ENCODE measurements at places on chromosomes 16 and 17.

DNA sequence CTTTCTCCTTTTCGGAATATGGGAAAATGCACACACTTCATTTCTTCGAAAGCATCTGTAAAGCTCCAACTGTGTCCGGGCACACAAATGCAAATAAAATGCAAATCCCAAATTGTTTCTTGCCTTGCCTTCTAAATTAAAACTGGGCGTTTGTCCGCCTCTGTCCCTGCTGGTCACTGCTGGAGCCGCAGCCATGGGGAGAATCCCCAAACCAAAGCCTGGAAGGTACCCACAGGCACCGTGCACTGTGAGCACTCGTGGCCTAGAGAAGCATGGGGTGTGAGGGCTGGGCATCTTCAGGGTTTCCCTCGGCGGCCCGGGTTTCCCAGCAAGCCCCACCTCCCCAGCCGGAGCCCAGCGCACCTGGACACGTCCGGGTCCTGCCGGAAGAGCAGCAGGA is 2.9 kb downstream of the SLC47A2 start:
- no peak for DNase-seq

DNA sequence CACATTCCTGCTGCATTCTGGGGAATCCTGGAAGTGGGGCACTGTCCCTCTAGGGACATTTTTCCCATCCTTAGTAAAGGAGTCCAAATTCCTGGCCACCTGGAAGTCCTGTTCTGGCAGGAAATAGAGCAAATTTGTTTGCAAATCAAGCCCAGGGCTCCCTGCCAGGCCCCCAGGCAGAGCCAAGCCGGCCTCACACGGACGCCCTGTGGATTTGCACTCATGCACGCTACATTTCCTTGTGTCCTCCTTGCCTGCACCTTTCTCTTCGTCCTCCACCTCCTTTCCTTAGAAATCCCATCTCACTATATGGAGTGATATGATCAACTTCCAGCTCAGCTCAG is 7.0 kb upstream of the CALB2 start:
- DNase-seq: no peak

GRCh38 chr16:65828296-65828695 is 538.2 kb upstream of the CDH5 start:
- DNase-seq: no peak

DNA sequence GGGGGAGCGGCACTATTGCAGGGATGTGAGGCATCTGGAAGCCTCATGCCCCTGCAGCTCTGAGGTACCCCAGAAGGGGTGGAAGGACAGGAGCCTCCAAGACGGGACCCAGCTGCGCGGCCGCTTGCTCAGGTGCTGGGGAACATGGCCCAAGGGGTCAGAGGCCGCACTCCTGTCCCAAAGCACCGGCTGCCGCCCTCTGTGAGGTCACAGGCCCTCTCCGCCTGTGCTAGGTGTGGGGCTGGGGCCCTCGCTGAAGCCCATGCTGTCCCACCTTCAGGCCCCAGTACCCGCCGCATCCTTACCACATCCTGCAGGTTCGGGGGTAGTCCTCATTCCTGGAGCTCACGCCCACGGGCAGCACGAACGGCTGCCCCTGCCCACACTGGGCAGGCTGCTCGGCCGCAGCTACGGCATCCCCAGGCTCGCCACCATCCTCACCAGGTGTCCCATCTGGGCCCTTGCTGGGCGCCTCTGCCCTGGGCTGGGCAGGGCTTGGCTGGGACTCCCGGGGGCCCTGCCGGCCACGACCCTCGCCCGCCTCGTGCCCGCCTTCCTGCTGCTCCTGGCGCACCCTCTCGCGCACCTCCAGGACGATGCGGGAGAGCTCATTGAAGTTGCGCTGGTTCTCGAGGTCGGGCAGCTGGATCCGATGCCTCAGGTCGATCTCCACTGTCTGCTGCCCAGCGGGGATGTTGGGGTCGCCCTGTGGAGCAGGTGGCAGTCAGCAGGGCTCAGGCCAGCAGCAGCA is 16.6 kb upstream of the C16orf95 start:
- no peak for DNase-seq

- peak; percentile 70 for DNase-seq
Measured at GRCh38 chr17:60036796-60037677, 41.7 kb downstream of the HEATR6 start.

- DNase-seq: no peak
Measured at GRCh38 chr16:69904495-69905170, 46.5 kb upstream of the CLEC18A start.

GRCh38 chr16:84308120-84308519 is 13.4 kb downstream of the WFDC1 start:
- DNase-seq: no peak

DNA sequence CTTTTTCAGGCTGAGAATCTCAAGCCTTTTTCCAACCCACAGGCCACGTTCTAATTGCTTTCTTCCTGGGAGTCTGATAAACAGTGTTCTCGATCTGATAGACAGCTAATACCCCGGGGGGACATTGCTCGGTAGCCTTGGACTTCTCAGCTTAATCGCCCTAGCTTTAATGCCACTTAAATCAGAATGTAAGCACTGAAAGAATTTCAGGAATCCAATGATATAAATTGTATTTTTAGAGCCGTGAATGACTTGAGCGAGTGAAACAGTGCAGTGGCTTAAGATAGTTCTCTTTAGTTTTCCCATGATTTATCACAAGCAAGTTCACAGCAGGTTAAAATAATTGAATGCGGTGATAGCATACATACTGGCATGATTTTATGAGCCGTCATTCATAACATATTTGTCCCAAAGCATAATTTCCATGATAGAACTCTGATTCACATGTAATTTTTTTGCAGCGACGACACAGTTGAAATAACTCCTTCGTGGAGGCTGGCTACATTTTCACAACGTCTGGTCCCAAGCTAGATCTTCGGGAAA is 116.1 kb upstream of the MYOCD start:
- no peak for DNase-seq

GRCh38 chr16:35753559-35754390 is 2294.4 kb downstream of the TP53TG3F start:
- no peak for DNase-seq

- no peak for DNase-seq
Measured at GRCh38 chr17:29828676-29829284, 101.2 kb downstream of the SSH2 start.

GRCh38 chr16:24980077-24980793 is 34.9 kb downstream of the ARHGAP17 start:
- DNase-seq: no peak

DNA sequence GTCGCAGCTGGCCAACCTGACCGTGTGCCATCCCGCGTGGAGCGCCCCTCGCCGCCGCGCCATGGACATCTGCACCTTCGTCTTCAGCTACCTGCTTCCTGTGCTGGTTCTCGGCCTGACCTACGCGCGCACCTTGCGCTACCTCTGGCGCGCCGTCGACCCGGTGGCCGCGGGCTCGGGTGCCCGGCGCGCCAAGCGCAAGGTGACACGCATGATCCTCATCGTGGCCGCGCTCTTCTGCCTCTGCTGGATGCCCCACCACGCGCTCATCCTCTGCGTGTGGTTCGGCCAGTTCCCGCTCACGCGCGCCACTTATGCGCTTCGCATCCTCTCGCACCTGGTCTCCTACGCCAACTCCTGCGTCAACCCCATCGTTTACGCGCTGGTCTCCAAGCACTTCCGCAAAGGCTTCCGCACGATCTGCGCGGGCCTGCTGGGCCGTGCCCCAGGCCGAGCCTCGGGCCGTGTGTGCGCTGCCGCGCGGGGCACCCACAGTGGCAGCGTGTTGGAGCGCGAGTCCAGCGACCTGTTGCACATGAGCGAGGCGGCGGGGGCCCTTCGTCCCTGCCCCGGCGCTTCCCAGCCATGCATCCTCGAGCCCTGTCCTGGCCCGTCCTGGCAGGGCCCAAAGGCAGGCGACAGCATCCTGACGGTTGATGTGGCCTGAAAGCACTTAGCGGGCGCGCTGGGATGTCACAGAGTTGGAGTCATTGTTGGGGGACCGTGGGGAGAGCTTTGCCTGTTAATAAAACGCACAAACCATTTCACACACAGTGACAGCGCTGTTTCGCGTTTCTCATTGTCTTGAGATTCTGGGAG is 2.0 kb upstream of the ZACN start:
- no peak for DNase-seq

DNA sequence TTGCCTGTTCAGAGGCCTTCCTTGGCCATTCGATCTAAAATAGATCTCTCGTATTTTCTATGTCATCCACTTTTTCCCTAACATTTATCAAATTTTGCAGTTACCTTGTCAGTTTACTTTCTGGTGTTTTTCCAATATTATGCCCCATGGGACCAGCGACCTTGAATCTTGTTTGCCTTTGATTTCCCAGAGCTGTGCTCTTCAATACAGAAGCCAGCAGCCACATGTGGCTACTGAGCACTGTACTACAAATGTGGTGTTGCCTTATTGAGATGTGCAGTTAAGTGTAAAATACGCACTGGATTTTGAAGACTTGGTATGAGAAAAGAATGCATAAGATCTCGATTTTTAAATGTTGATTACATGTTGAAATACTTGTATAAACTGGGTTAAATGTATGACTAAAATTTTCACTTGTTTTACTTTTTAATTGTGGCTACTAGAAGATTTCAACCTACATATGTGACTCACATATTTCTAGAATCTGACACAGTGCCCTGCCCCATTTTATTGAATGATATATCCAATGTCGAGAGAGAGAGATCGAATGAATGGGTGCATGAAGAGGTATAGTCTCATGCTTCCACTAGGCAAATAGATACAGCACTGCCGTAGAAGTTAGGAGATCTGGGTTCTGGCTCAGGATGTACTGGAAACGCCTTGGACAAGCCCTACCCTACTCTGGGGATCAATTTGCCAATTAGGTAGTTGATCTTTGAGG is 824 bp upstream of the PSME3 start:
- peak; percentile 25 for DNase-seq

- DNase-seq: no peak
Measured at GRCh38 chr17:44915321-44915726, at the start of gene GFAP. GFAP (minus strand) TSS chr17:44915500; CDS start chr17:44915486, 14 bp downstream.

DNA sequence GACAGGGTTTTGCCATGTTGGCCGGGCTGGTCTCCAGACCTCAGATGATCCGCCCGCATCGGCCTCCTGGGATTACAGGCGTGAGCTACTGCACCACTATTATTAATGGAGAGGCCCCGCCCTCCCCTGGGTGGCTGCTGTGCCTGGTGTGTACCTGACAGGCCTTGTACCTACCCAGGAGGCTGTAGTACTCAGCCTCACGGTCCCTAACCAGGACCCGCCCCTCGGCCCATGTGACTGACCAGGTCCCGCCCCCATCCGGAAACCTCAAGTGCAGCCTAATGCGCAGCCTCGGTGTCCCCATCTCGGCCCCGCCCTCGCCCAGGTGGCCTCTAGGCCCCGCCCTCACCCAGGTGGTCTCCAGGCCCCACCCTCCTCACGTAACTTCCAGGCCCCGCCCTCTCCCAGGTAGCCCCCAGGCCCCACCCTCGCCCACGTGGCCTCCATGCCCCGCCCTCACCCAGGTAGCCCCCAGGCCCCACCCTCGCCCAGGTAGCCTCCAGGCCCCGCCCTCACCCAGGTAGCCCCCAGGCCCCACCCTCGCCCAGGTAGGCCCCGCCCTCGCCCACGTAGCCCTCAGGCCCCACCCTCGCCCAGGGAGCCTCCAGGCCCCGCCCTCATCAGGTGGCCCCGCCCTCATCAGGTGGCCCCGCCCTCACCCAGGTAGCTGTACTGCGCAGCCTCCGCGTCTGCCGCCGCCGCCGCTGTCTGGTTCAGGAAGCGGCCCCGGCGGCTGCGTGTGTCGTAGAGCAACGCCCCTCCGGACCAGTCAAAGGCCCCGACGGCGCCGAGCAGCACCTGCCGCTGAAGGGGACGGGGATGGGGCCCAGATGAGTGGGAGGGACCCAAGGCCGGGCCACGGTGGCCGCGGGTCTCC is 31.0 kb downstream of the HASPIN start:
- peak; percentile 74 for DNase-seq

DNA sequence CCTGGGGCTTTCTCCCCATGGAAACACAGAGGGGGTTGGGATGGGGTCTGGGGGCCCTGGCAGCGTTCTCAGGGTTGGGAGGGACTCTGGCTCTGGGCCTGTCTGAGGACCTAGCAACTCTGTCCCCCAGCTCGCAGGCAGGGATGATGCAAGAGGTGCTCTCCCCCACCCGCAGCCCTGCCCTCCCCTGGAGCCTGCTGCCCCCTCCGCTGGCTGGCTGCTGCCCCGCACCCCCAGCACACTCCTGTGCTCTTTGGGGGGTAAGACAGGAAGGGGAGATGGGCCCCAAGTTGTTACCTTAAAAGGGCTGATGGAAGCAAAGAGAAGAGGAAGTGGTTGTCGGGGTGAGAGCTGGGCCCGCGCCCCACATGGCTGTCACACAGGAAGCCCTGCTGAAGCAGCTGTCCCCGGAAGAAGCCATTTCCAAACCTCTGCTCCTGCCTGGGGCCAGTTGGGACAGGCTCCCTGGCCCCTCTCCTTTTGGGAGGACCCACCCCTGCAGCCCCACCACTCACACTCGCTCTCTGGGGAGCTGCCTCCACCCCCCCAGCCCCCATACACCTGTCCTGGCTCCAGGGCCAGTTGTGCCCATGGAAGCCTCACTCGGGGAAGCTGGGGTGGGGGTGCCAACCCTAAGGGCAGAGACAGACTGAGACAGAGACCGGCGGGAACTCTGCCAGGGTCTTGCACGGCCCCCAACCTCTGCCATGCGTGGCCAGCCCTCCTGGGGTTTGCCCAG is 2.5 kb downstream of the CORO1A start:
- peak; percentile 90 for DNase-seq

- no peak for DNase-seq
Measured at GRCh38 chr16:17723531-17724134, 252.9 kb upstream of the XYLT1 start.

DNA sequence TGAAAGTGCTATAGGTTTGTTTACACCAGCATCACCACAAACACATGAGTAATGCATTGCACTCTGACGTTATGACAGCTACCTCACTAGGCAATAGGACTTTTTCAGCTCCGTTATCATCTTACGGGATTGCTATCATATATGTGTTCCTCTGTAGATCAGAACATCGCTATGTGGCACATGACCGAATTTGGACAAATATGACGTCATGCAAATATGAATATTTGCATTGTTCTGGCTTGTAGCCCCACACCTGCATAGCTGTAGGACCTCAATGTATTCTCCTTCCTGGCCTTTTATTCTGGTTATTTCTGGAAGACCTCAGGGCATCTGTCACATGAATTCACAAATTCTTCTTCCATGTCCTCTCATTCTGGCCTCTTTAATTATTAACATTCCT is 393.2 kb downstream of the CDH13 start:
- no peak for DNase-seq

DNA sequence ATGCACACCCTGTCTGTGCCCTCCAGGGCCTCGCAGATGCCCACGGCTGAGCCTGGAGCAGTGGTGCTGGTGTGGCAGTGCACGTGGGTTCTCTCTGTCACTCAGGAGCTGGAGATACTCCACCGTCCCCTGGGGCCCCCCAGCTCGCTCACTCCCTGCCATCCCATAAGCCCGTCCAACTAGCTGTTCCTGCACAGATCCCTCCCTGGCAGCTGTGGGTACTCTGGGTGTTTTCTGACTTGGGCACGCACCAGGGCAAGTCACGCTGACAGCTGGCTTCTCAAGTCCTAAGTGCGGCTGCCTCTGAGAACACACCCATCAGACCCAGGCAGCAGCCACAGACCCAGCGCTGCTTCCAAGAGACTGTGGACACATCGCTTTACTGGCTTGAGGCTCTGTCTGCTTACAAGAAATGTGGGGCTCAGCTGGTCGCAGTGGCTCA is 25.4 kb upstream of the ITGB4 start:
- no peak for DNase-seq

Data from CD4-positive, alpha-beta T cell treated with Interleukin-2 at 100 ng/mL for 4 hours (primary cell).